ENCODE measurements at places on chromosomes 11 and 22.
A peak's percentile ranks its signal among the peaks of the same experiment; 100 is the strongest.

DNA sequence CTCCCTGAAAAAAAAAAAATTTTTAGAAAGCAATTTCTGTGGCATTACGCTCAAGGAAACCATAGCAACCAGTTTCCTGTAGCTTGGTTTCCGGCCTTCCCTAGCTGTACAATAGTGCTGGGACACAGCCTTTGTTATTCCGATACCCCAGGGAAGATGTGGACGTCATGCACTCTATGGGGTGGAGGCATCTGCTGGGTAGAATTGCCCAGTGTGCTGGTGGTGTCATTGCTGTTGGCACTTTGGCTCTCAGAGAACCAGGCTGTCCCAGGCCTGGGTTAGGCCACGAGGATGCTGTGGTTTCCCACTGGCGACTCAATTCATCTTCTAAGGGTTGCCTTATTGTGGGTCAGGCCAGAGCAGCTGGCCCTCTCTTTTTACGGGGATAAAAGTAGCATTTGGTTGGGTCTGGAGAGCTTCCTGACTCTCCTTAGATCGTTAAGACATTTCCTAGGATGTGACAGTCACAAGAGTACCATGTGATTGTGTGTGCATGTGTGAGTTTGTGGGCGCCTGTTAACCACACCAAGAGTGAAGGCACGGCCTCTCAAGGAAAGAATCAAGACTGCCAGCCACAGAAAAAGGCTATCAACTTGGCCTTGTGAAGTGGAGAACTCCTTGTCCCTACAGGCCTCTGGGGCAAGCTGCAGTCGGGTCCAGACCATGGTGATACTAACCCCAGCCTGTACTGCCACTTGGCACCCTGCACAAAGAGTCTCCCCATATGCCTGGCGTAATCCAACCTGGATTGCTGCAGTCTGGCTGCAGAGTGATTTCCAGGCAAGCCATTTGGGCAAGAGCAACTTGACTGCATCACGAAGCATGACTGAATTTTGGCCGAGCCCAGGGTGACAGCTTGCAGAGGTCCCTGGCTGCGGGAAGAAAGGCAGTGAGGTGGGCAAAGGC, 35.9 kb upstream of the NAV2 start:
- DNase-seq = no peak

DNA sequence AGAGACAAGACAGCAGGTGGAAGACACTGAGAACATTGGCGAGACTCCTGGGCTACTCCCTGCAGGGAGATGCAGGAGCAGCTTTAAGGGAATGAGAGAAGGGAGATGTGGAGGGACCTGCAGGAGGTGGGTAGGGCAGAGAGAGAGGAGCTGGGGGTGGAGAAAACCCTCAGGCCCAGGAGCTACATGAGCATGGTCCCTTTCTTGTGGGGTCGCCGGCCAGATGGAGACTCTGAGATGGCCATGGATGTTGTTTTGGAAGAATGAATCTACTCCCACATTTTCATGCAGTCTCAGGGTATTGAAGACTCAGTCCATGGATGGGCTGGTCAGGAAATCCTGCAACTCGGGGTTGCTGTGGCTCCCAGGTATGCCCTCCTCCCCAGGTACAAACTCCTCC, 1381.9 kb downstream of the TBC1D22A start:
- DNase-seq = no peak

DNA sequence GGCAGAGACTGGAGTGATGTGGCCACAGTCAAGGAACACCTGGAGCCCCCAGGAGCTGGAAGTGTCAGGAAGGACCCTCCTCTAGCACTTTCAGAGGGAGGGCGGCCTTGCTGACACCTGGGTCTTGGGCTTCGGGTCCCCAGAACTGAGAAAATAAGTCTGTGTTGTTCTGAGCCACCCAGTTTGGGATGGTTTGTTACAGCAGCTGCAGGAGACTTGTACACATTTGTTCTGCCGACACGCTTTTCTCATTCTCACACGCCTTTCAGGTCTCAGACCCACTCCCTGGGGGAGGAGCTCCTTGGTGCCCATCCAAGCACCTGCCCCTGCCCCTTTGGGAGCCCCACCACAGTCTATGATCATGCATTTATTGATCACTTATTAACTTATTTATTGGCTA, 47.2 kb upstream of the SMIM38 start:
- no peak for DNase-seq

DNA sequence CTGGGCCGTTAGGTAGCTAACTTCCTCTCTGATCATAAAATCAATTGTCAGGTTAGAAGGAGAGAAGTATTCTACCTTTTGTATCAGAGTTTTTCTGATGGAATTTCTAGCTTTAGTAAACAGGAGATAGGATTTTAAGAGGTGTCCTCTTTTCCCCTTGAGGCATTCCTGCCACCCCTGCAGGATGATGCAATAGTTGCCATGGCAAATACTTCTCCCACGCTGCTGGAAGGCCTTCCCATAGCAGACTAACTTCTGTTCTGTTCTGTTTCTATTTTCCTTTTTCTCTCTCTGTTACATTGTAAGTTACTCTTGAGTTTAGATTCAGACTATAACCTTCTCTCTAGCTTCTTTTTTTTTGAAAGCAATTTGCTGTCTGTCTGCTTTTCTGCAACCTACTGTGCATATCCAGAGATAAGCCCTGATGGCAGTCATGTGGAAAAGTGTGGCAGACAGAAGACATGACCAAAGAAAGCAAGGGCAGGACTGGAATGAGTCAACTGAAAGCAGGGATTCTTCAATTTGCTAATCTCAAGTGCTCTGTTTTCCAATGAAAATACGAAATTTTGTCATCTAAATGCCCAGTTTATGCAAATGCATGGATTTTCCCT, 679.1 kb downstream of the DLG2 start:
- peak; percentile 2 for DNase-seq

DNA sequence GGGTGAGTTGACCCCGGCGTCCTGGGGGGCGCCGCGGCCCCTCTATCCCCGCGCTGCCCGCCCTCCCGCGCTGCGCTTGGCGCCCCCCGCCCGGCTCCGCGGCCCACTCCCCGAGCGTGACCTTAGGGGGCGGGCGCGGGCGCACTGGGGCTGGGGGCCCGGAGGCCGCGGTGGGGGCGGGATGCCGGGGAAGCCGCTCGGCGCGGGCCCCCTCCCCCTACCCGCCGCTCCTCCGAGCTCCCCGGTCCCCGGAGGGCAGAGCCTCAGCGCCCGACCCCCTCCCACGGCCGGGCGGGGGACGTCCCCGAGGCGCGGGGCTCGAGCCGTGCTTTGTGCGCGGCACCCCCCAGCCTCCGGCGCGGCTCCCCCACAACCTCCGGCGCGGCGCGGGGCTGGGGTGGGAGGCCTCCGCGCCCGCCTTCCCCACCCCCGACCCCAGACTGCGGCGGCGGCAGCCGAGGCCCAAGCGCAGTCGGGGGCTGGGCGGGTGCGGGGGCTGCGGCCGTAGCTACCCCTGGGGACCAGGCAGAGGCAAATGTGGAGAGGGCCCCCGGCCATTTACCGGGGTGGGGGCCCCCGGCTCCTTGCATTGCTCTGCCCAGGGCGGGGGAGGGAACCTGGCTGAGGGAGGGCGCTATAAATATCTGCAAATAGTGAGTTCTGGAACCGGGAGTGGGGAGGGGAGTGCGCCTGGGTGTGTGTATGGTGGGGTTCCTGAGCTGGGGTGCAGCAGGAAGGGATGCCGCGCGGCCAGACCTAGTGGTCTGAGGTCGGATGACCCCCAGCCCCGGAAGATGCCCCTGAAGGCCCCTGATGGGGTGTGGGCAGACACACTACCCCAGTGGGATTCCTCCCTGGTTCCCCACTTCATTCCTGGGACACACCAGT, 988 bp downstream of the MGAT3 start:
- DNase-seq = no peak

DNA sequence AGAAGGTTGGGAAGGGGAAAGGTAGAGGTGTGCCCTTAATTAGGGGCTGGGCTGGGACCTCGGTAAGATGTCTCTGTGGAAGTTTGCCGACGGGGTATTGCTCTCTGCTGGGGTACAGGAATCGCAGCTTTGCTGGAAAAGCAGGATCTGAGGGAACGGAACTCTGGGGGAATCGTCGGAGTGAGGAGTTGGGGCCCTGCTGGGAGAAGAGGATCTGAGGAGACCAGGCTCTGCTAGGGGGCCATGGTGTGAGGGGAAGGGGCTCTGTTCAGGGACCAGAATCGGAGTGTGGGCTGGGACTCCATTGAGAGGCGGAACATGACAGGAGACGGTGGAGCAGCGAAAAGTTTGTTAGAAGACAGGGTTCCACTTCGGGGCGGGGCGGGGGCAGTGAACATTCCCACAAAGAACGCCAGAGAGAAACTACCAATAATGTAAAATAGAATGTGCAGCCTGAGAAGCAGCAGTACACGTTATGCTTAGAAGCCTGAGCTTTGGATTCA, 456 bp downstream of the AAMDC start:
- DNase-seq = no peak

DNA sequence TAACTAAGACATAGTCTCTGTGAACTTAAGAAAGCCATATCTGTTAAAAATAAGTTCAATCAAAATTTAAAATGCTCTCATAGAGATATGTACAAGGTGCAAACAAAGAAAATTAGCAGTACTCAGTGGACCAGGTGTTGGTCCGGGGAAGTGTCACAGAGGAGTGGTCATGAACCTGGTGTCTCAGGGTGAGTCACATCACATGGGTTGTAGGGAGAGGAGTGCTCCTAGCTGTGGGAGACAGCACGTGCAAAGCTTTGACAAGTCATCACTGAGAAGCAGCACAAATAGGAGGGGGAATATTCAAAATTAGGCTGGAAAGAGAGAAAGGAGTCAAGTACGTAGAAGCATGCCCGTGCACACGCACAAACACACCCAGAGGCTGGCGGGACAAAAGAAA, 438.1 kb downstream of the NTM start:
- no peak for DNase-seq

- no peak for DNase-seq
Observed at GRCh38 chr11:82117362-82117761, 616.3 kb downstream of the FAM181B start.

DNA sequence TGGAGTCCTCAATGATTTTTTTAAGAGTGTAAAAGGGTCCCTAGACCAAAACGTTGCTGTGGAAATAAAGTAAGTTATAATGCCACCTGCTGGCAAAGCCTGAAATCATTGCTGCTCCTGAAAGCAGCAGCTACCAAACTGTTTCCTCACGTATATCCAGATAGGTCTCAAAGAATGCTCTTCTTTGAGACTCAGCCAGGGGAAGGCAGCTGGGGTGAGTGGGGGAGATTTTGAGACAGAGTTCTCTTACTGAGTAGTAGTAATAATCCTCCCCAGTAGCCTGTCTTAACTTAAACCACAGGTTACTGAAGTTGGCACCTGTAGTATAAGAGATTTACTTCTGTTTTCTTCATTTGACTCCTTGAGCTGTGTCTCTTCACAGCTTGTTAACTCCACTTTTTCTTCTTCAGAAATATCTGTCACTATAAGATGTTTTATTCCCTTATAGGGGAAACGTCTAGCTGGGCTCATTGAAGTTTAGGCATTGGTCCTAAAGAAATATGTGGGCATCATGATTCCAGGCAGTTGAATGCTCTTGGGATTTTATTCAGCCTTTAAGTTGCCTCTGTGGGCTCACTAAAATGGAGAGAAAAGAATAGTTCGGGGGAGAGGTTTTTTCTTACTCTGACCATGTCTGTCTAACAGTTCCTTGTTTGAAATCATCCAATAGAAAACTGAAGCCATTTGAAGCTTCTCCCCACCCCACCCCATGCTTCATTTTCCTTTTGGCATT, 77.9 kb downstream of the BTBD10 start:
- DNase-seq = peak; percentile 30

GRCh38 chr22:41048791-41049717, 43.3 kb upstream of the EP300 start:
- peak; percentile 81 for DNase-seq

- DNase-seq = no peak
Observed at GRCh38 chr11:27468209-27468994, 4.2 kb downstream of the LGR4 start.

DNA sequence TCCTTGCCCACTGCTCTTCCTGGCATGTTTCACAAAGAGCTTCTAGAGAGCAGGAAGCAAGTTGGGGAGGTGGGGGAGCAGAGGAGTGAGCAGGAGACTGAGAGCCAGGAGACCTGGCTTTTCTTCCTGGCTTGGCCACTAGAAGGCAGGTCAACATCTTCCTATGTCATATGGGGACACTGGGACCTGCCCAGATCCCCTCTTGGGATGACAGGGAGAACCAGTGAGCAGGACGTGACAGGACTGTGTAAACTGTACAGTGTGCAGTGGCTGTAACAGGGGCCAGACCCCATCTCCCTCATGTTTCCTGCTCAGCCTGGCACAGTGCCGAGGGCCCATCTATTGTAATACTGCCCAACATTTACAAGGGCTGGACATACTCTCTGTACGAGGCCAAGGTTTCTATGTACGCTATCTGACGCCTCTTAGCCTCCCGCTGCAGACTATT, 29.4 kb downstream of the GDPD5 start:
- DNase-seq = no peak

DNA sequence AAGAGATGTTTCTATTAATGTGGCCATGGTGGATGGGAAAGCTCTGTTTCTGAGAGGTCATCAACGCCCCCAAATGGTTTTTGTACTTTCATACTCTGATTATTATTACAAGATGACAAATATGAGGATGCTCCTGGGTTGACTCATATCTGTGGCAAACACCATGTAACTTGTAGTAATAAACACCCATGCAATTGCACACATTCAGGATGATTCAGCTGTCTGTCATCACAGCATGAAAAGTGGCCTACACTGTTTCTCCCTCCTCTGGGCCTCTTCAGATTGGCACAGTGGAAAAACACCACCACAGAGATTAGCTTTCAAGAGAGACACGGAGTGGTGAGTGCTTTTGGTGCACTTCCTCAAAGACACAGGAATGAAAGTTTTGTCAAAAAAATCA, 85.4 kb downstream of the MTNR1B start:
- no peak for DNase-seq

DNA sequence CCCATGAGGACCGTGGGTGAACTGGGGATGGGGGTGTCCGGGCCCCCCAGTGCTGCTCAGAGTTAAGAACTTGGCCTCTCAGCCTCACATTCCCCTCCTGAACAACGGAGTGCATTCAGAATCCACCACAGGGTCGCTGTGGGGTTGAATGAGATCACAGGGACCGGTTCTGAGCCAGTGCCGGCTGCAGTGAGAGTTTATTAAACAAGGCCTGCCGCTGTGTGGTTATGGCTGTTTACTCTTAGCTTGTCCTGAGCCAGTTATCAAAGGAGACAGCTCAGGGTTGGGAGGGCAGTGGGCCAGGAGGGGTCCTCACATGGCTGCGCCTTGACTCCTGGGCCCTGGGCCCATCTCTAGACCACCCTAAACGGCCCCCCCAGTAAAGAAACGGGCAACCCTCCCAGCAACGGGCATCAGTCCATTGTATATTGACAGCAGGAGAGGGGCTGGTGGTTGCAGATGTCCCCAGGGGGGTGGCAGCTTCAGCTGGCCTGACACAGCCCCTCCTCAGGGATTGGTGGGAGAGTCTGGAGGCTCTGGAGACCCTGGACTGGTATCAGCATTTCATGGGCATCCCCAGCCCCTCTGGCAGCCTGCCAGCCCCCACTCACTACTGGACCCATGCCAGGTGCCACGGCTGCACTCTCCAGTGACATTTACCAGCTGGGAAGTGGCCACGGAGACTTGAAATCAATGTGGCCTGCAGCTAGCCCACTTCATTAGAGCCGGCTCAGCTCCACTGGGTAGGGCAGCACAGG, 15.1 kb upstream of the CABP7 start:
- DNase-seq = peak; percentile 80

DNA sequence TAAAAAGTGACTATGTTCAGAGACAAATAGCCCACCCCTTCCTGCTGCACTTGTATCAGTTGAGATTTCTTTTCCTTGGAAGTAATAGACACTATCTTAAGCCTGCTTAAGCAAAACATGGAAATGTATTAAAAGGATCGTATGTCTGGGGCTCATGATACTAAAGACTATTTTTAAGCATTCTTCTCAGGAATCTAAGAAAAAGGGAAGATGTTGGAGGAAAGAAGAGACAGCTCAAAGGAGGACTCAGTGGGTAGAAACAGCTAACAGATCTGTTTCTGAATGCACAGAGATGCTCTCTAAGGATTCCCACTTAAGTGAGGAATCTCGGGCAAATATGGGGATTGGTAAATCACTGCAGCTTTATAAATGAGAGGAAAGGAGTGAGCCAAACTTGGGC, 62.5 kb downstream of the FAM76B start:
- DNase-seq = no peak
